ENCODE measurements at places on chromosomes 16 and 17. TPM values are rescaled to one million over a fixed set of nuclear protein-coding genes. Genes with fewer than 3 reads are reported as not detected.

DNA sequence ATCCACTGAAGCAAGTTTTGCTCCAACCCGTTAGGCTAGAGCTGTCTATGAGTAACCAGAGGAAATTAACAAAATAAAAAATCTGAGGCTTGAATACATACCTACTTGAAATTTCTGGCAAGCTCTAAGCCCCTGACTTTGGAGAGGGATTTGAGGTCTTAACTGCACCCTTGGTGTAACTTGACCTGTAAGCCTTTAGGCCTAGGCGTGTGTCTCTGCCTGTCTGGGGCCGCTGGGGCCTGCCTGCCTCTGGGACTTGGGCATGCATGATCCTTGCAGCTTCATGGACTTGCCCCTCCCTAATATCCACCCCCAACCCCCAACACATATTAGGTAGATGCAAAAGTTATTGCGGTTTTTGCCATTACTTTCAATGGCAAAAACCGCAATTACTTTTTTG lies 3.7 kb upstream of the CDC42EP4 start:
- no peak overlapping the region for H3K4me3 ChIP-seq
- no peak for DNase-seq
- H3K27ac ChIP-seq = no peak overlapping the region
- no peaks in the 10 kb centered on the region for H3K36me3 ChIP-seq

DNA sequence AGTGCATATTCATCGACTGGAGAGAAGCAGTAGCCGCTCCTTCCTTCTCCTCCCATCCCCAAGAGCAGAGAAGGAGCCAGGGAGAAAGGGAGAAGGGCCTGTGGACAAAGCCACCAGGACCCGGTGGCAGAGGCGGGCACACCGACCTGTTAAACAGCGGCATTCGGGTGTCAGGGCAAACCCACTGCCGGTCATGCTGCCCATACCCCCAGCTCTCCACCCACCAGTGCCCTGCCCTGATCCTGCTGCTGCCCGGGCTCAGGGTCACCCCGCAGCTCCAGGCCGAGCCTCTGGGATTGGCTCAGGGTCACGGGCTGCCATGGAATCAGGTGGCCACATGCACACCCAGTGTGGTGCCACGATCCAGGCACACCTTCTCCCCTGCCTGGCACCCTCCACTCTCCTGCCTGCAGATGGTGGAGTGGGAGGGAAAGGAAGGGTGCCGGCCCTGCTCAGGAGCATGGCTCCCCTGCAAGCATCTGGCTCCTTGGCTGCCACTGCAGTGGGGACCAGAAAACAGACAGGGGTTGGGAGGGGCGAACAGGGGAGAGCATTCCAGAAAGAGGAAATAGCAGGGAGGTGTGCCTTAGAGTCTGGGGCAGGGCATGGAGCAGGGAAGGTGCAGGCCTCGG lies 18.3 kb upstream of the RASD1 start:
- H3K36me3 ChIP-seq = no peaks in the 10 kb centered on the region
- no peak for DNase-seq
- H3K4me3 ChIP-seq = no peak overlapping the region
- H3K27me3 ChIP-seq = no peaks in the 10 kb centered on the region
- no peak overlapping the region for H3K27ac ChIP-seq

GRCh38 chr16:1871974-1872635 lies at the start of gene MEIOB:
Gene MEIOB, minus strand, starts transcription at chr16:1872164. Its CDS starts 3,989 bp downstream, at chr16:1868175.
- H3K4me1 ChIP-seq = peaks cover 3% of the 10 kb centered on the region
- DNase-seq = peak; percentile 55
- H3K27me3 ChIP-seq = peaks cover 32% of the 10 kb centered on the region
- no peak within 1 kb of the TSS for H3K27ac ChIP-seq
- H3K4me3 ChIP-seq = peak within 1 kb of the TSS; percentile 53

DNA sequence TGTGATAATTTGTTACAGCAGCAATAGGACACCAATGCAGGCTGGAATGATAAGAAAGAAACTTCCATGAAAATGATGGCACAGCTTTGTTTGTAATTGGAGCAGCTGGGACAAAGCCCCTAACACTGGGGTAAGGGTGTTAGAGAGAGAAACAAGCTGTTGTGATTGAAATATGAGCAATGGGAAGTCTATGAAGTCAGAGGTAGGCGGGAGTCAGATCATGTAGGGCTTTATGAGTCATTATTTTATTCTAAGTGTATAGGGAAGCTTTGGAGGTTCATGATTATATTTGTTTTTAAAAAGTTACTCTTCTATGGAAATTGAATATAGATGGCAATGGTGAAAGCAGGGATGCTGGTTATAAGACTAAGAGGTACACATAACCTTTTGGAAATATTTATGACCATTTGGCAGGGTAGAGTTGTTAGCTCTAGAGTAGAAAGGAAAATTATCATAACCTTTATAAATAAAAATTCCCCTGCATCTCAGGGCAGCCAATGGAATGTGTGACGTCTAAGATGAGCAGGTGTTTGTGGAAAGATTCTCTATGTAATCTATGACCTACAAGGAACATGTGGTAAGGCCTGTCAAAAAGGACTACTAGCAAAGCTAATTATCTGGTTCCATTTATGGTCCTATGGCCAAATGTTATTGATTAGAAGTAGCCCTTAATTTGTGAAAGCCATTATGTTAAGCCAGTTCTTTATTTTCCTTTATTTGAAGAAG lies 85.6 kb downstream of the KCNJ2 start:
- no peak overlapping the region for H3K27ac ChIP-seq
- no peak overlapping the region for H3K4me3 ChIP-seq
- H3K27me3 ChIP-seq = no peaks in the 10 kb centered on the region
- no peak for DNase-seq
- no peaks in the 10 kb centered on the region for H3K4me1 ChIP-seq

DNA sequence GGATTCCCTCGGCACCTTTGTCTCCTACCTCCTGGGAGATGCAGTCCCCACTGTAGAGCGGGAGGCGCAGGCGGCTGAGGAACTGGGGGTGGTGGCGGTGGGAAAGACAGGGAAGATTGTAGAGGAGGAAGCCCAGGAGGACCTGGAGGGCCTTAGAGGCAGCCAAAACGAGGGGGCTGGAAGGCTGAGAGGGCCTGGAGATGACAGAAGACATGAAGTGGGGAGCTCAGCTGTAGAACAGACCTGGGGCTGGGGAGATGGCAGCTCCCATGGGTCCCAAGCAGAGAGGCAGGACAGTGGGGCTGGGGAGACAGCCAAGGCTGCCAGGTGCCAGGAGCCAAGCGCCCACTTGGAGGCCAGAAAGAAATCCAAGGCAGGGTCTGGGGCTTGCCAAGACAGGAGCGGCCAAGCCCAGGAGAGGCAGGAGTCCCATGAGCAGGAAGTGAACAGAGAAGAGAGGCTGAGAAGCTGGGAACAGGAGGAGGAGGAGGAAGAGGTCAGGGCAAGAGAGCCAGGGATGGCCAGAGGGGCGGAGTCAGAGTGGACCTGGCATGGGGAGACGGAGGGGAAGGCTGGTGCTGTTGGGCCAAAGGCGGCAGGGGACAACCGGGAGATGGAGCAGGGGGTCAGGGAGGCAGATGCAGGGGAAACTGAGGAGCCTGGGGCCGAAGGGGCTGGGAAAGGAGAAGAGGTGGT lies 803 bp downstream of the APOBR start:
- peak overlapping the region; percentile 97 for H3K4me3 ChIP-seq
- H3K27ac ChIP-seq = peak overlapping the region; percentile 96
- H3K27me3 ChIP-seq = no peaks in the 10 kb centered on the region
- H3K4me1 ChIP-seq = peaks cover 42% of the 10 kb centered on the region

Gene ACSF3
- 53.0 TPM for total RNA-seq

DNA sequence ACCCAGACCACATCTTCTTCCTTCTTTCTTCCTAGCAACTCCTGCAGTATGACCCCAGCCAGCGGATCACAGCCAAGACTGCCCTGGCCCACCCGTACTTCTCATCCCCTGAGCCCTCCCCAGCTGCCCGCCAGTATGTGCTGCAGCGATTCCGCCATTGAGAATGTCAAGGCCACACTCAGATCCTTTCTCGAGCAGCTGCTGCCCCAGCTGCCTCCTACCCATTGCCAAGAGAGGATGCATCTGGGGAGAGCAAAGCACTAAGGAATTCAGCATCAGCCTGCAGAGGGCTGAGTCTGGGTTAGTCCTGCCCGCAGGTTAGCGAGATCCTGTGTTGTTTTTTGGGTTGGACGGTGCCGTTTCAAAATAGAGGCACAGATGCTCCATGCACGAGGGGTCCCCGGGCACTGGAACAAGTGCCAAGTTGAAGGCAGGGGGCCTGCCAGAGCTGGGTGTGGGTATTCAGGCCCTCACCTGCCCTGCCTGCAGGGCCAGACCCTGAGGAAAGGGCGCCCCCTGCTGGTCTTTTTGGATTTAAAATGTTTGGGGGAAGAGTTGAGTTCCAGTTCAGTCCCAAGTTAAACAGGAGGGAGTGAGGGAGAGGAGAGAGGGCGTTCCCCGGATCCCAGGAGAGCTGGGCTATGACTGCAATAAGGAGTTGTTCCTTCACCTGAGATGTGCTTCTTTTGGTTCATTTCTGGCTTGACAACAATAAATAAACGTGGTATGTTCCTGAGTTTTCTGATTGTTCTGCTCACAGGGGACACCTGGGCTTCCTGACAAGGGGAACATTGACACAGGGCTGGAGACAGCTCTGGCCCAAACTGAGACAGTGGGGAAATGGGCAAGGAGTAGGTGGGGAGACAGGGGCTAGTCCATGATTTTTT lies 4.9 kb downstream of the CDK3 start:
- peaks cover 5% of the 10 kb centered on the region for H3K4me1 ChIP-seq
- no peaks in the 10 kb centered on the region for H3K27me3 ChIP-seq
- peak overlapping the region; percentile 62 for H3K27ac ChIP-seq
- H3K36me3 ChIP-seq = no peaks in the 10 kb centered on the region
- peak; percentile 79 for DNase-seq

DNA sequence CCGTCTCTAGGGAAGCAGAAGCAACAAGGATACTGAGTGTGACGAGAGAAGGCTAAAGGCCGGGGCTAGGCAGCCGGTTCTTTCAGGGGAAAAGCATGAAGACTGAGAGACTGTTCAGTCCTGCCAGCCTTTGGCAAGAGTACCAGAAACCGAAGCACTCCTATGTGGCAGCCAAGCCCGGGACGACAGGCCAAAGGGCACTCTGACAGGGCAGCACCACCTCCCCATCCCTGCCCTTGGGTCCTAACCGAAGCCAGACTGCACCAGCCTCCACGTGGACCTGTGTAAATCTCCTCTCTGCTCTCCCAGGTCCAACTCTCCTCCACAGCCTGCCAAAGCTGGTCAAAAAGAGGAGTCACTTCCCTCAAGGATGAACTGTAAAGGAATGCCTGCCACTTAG lies 23.5 kb upstream of the ALOX15 start:
- H3K4me1 ChIP-seq = peaks cover 3% of the 10 kb centered on the region
- no peaks in the 10 kb centered on the region for H3K36me3 ChIP-seq
- no peak for DNase-seq
- peaks cover 6% of the 10 kb centered on the region for H3K27me3 ChIP-seq

Gene HP
- not detected for total RNA-seq

GRCh38 chr16:82633964-82634600 lies 7.3 kb downstream of the CDH13 start:
- no peak overlapping the region for H3K4me3 ChIP-seq
- peaks cover 14% of the 10 kb centered on the region for H3K27me3 ChIP-seq
- H3K4me1 ChIP-seq = peaks cover 7% of the 10 kb centered on the region
- no peak overlapping the region for H3K27ac ChIP-seq

Gene TMEM100
- not detected for total RNA-seq

Gene ABCA8
- total RNA-seq = not detected

DNA sequence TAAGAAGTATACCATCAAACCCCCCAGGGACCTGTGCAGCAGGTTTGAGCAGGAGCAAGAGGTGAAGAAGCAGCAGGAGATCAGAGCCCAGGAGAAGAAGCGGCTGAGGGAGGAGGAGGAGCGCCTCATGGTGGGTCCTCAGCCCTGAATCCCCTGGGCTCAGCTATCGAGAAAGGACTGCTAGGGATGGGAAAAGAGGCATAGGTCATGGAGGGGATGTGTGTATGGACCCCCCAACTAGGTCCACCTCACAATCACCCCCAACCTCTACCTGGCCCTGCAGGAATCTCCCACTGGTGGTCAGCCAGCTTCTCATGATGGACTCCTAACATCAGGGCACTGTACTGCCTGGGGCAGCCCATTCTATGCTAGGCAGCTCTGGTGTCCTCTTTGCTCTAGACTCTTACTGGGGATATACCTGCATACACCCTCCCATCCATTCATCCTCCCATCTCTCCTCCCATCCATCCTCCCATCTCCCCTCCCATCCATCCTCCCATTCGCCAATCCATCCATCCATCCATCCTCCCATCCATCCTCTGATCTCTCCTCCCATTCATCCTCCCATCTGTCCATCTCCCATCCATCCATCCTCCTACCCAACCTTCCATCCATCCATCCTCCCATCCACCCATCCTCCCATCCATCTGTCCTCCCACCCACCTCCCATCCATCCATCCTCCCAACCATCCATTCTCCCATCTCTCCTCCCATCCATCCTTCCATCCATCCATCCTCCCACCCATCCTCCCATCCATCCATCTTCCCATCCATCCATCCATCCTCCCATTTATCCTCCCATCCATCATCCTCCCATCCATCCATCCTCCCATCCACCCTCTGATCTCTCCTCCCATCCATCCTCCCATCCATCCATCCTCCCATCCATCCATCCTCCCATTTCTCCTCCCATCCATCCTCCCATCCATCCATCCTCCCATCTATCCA lies 10.6 kb downstream of the DRC7 start:
- H3K4me1 ChIP-seq = peaks cover 15% of the 10 kb centered on the region
- H3K27ac ChIP-seq = no peak overlapping the region
- H3K4me3 ChIP-seq = no peak overlapping the region
- peaks cover 21% of the 10 kb centered on the region for H3K27me3 ChIP-seq

- peaks cover 32% of the 10 kb centered on the region for H3K4me1 ChIP-seq
- no peak overlapping the region for H3K4me3 ChIP-seq
- no peaks in the 10 kb centered on the region for H3K27me3 ChIP-seq
- peaks cover 20% of the 10 kb centered on the region for H3K36me3 ChIP-seq
- DNase-seq = peak; percentile 34
- H3K27ac ChIP-seq = no peak overlapping the region
Observed at GRCh38 chr17:43171586-43172487, 823 bp downstream of the NBR1 start.

- no peaks in the 10 kb centered on the region for H3K36me3 ChIP-seq
- H3K4me3 ChIP-seq = no peak overlapping the region
- H3K4me1 ChIP-seq = no peaks in the 10 kb centered on the region
- H3K27ac ChIP-seq = no peak overlapping the region
Observed at GRCh38 chr17:79955167-79955549, 80.5 kb downstream of the TBC1D16 start.

Gene STAC2
- not detected for total RNA-seq

DNA sequence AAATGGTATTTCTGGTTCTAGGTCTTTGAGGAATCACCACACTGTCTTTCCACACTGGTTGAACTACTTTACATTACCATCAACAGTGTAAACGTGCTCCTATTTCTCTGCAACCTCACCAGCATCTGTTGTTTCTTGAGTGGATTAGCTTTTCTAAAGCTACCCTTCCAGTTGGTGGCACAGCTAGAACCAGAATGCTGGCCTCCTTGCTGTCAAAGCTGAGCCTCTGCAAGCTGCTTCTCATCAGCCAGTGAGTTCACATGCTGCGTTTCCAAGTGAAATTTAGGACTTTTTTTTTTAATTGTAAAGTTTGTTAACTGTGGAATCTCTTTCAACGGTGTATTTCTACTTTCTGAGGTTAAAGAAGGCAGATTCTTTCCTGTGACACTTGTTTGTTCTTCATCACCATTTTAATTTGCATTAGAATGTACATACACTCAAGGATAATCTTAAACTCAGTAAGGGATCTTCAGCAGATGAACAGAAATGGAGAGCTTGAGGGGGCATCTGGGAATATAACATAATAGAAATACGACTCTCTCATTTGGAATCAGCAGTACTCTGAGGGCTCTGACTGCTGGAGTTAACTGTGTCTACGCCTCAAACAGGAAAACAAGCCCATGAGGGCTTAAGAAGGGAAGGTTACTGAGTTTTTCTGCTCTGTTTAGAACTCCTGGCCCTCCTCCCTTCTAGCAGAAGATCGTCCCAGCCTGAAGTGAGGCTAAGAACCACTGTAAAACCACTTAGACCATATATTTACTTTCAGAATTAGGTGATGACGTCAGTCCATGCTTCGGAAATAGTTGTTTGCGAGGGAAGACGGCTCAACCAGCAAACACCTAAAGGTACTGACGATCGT lies 148.4 kb upstream of the FAM20A start:
- H3K27ac ChIP-seq = no peak overlapping the region
- H3K4me3 ChIP-seq = no peak overlapping the region
- no peaks in the 10 kb centered on the region for H3K36me3 ChIP-seq
- no peak for DNase-seq
